Gastroesophageal sphincter (tissue), 4 donors: ENCODE measurements at places on chromosomes 13 and 19.

DNA sequence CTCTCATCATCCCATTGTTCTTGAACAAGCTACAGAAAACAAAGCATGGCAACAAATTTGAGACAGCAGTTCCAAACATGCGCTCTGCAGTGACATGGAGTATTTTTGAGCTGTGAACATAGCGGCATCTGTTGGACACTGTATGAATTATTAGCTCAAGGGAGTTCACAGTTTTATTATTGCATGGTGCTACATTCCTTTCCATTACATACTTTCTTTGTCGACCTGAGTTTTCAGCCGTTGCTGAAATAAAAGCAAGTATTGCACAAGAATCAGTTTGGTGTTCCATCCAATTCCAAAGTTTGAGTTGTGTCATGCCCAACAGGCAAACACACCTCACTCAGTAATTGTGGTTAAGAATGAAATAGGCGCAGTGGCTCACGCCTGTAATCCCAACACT lies 30.1 kb upstream of the METTL21C start:
- H3K4me3 ChIP-seq, result no peak overlapping the region
- no peaks in the 10 kb centered on the region for H3K36me3 ChIP-seq
- H3K4me1 ChIP-seq, result no peaks in the 10 kb centered on the region
- H3K27ac ChIP-seq, result no peak overlapping the region
- H3K27me3 ChIP-seq, result no peaks in the 10 kb centered on the region

DNA sequence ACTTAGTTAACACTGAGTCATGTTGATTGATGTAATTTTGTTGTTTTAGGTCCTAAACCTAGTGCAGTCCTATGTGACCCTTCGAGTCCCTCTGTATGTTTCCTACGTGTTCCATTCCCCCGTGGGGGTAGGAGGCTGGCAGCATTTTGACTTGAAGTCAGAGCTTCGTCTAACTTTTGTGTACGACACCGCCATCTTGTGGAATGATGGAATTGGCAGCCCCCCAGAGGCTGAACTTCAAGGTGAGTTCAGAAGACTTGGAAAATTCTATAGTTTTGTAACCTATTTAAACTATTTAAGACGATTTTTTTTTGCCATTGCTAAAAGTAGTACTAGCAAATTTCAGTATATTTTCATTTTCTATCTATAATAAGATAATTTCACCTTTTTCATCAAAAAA lies 117.9 kb downstream of the STOML3 start:
- no peak for ATAC-seq
- no peaks in the 10 kb centered on the region for H3K27me3 ChIP-seq
- no peak overlapping the region for H3K4me3 ChIP-seq
- H3K4me1 ChIP-seq, result no peaks in the 10 kb centered on the region
- no peaks in the 10 kb centered on the region for H3K36me3 ChIP-seq

GRCh38 chr19:12953799-12954611 lies 3.0 kb downstream of the GADD45GIP1 start:
- no peak overlapping the region for H3K4me3 ChIP-seq
- H3K4me1 ChIP-seq, result peaks cover 21% of the 10 kb centered on the region
- H3K27me3 ChIP-seq, result no peaks in the 10 kb centered on the region
- H3K27ac ChIP-seq, result peak overlapping the region; percentile 71
- H3K36me3 ChIP-seq, result no peaks in the 10 kb centered on the region

DNA sequence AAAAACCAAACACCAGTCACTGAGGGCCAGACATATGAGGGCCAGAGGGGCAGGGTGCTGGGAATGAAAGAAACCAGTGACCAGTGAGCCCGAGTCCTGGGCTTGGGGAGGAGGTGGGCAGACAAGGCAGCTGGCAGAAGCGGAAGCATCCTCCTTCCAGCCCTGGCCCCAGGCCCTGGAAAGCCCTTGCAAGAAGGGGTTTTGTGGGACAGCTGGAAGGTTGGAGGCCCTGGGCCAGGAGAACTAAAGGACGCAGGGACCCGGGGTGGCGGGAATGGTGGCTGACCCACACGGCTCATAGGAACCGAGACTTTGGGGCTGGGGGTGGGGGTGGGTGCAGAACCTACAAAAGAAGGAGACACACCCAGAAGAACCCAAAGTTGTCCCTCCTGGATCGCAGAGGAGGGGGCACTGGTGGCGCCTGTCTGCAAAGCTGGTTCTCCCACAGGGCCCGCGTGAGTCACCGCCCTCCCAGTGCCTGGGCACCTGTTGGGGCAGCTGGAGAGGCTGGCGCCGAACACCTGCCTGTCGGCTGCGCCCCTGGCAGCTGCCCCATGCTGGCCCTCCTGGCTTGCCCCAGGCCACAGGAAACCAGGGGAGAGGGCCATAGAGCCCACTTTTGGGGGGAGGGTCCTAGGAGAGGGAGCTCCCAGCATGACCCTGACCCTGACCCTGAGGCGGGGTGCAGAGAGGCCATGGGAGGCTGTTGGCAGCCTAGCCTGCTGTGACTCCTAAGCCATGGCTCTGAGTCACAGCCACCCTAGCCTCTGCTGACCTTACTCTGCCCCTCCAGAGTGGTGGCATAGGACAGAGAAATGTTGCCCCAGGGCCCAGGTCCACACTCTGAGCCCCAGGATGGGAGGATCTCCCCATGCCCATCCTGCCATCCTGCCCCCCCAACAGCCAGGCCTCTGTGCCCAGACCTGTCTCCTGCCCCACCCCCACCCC lies 802 bp downstream of the DMPK start:
- peak overlapping the region; percentile 66 for H3K4me3 ChIP-seq
- peaks cover 28% of the 10 kb centered on the region for H3K4me1 ChIP-seq
- H3K36me3 ChIP-seq, result peaks cover 40% of the 10 kb centered on the region
- no peak for ATAC-seq
- peak overlapping the region; percentile 96 for H3K27ac ChIP-seq

GRCh38 chr19:10230861-10231611 lies at the start of gene S1PR2:
Gene S1PR2, minus strand, starts transcription at chr19:10231331. Its CDS starts 6,426 bp downstream, at chr19:10224905.
- no peaks in the 10 kb centered on the region for H3K36me3 ChIP-seq
- peak within 1 kb of the TSS; percentile 82 for H3K4me3 ChIP-seq
- peak within 1 kb of the TSS; percentile 88 for H3K27ac ChIP-seq

DNA sequence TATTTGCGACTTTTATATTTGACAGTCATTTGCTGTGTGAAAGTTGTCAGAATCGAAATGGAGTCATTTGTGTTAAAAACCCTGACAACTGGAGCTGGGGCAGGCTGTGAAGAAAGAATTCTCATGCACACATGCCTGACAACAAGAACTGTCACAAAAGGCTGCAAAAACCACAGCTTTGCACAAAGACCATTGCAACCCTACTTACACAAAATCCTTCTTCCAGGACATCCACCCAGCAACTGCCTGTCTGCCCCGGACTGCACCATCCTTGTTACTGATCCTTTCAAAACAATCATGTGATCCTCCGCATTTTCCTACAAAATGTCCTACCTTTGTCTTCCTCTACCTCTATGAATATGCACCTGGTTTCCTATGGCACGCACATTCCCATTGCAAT lies 66.8 kb upstream of the IRS2 start:
- no peak overlapping the region for H3K27ac ChIP-seq
- no peaks in the 10 kb centered on the region for H3K4me1 ChIP-seq
- H3K4me3 ChIP-seq, result no peak overlapping the region
- H3K36me3 ChIP-seq, result no peaks in the 10 kb centered on the region

DNA sequence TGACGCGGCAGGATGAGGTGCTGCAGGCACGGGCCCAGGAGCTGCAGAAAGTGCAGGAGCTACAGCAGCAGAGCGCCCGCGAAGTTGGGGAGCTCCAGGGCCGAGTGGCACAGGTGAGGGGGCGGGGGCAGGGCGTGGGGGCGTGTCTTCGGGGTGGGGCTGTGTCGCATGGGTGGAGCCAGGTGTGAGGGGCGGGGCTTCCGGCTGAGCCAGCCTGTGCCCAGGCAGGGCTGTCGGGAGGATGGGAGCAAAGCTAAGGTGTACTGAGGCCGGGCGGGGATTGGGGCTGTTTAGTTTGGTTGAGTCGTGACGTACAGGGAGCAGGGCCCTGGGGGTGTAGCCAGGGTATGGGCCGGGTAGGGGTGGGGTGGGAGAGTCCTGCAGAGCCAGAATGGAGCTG lies 62.3 kb downstream of the KCNC3 start:
- no peak overlapping the region for H3K4me3 ChIP-seq
- H3K27me3 ChIP-seq, result peaks cover 18% of the 10 kb centered on the region
- no peak for ATAC-seq
- no peak overlapping the region for H3K27ac ChIP-seq
- H3K36me3 ChIP-seq, result peaks cover 14% of the 10 kb centered on the region

- peaks cover 29% of the 10 kb centered on the region for H3K4me1 ChIP-seq
- H3K27me3 ChIP-seq, result no peaks in the 10 kb centered on the region
- H3K4me3 ChIP-seq, result no peak overlapping the region
- ATAC-seq, result no peak
- no peak overlapping the region for H3K27ac ChIP-seq
- peaks cover 39% of the 10 kb centered on the region for H3K36me3 ChIP-seq
These were observed 43.7 kb downstream of the TSSK6 start for GRCh38 chr19:19471682-19472081.

- no peak overlapping the region for H3K4me3 ChIP-seq
- no peak overlapping the region for H3K27ac ChIP-seq
- H3K4me1 ChIP-seq, result no peaks in the 10 kb centered on the region
- no peaks in the 10 kb centered on the region for H3K36me3 ChIP-seq
These were observed 35.7 kb upstream of the TPM4 start for GRCh38 chr19:16040642-16041041.

DNA sequence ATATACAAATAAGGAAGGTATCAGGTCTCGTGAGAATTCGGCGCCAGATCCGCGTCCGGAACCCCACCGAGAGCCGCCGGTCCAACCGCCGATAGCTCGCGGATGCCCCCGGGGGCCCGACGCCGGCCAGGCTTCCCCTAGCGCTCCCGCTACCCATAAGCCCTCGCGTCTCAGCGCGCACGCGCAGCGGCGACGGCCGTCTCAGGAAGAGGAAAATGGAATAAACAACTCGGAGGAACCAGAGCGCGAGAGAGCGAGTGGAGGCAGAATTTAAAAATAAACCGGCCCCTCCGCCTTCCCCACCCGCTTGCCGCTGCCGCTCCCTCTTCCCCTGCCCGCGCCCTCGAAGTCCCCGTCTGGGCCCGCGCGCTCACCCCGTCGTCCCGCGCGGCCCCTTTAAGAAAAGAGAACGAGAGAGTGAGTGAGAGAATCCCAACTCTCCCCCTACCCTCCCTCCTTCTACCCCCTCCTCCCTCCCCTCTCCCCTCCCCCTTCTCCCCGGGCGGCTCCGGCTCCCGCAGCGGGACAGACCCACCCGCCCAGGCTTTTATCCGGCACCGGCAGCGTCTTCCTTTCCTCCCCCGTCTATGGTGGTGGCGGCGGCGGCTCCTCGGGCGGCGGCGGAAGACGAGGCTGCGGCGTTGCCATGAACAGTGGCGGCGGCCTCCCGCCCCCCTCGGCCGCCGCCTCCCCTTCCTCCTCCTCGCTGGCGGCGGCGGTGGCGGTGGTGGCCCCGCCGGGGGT lies at the start of gene PAN3:
PAN3 (plus strand) TSS at position 534 of the 744 bp plus-strand sequence; CDS start at position 647, 113 bp downstream.
- H3K4me3 ChIP-seq, result peak within 1 kb of the TSS; percentile 78
- H3K36me3 ChIP-seq, result no peaks in the 10 kb centered on the region
- H3K27ac ChIP-seq, result peak within 1 kb of the TSS; percentile 98

DNA sequence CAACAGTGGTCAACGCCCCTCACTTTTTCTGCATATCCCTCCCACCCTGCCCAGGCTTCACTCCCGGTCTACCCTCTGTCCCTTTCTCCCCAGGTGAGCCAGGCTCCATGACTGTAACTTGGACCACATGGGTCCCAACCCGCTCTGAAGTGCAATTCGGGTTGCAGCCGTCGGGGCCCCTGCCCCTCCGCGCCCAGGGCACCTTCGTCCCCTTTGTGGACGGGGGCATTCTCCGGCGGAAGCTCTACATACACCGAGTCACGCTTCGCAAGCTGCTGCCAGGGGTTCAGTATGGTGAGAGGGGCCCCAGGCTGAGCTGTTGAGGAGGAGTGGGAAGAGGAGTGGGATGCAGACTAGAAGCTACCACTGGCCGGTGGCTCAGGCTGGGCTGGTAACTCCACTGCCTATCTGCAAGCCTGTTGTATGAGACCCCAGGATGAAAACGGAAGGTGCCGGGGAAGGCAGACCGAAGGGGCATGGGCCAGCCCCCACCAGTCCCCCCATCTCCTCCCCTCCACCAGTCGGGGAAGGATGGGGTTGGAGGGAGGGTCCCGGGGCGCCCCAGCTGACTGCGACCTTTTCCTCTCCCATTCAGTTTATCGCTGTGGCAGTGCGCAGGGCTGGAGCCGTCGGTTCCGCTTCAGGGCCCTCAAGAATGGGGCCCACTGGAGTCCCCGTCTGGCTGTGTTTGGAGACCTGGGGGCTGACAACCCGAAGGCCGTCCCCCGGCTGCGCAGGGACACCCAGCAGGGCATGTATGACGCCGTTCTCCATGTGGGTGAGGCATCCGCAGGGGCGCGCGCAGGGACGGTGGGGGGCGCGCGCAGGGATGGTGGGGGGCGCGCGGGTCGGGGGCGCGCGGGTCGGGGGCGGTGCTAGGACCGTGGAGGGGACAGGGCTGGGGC lies 14.4 kb downstream of the ACP7 start:
- H3K36me3 ChIP-seq, result no peaks in the 10 kb centered on the region
- no peak for ATAC-seq
- H3K27me3 ChIP-seq, result peaks cover 76% of the 10 kb centered on the region
- no peaks in the 10 kb centered on the region for H3K4me1 ChIP-seq
- H3K4me3 ChIP-seq, result no peak overlapping the region
- H3K27ac ChIP-seq, result no peak overlapping the region

GRCh38 chr13:105763851-105764250 lies 771.6 kb downstream of the EFNB2 start:
- H3K27ac ChIP-seq, result no peak overlapping the region
- no peaks in the 10 kb centered on the region for H3K27me3 ChIP-seq
- H3K4me1 ChIP-seq, result no peaks in the 10 kb centered on the region
- H3K36me3 ChIP-seq, result no peaks in the 10 kb centered on the region
- H3K4me3 ChIP-seq, result no peak overlapping the region

- no peak for ATAC-seq
- H3K4me3 ChIP-seq, result no peak overlapping the region
- H3K27me3 ChIP-seq, result peaks cover 9% of the 10 kb centered on the region
- H3K4me1 ChIP-seq, result peaks cover 20% of the 10 kb centered on the region
- no peaks in the 10 kb centered on the region for H3K36me3 ChIP-seq
These were observed 13.1 kb downstream of the CEBPA start for GRCh38 chr19:33289261-33289660.

- H3K4me1 ChIP-seq, result no peaks in the 10 kb centered on the region
- ATAC-seq, result no peak
- H3K27ac ChIP-seq, result peak overlapping the region; percentile 48
- H3K4me3 ChIP-seq, result no peak overlapping the region
- no peaks in the 10 kb centered on the region for H3K36me3 ChIP-seq
These were observed 100.8 kb downstream of the STK24 start for GRCh38 chr13:98476106-98476505.

DNA sequence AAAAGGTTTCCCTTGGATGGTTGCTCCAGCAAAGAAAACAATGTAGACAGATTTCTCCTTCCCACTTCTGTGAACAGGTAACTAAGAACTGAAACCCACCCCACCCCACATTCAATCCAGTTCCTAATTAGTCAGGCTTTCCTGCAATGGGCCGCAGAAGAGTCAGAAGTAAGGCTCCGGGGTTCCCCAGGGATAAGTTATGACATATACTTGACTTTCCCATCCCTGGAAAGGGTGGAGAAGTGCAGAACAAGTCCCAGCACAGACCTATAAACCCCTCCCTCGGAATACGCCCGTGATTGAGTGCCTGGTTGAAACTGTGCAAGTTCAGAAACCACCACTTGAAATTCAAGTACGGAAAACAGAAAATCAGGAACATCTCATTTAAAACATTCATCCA lies 24.9 kb downstream of the RCBTB2 start:
- no peak overlapping the region for H3K27ac ChIP-seq
- H3K4me3 ChIP-seq, result no peak overlapping the region
- H3K4me1 ChIP-seq, result no peaks in the 10 kb centered on the region
- H3K27me3 ChIP-seq, result no peaks in the 10 kb centered on the region
